Nucleus accumbens (tissue), 56 donors: ENCODE measurements at places on chromosomes 13 and 19.

GRCh38 chr19:17020823-17021222 lies 5.8 kb downstream of the CPAMD8 start:
- no peak for DNase-seq

DNA sequence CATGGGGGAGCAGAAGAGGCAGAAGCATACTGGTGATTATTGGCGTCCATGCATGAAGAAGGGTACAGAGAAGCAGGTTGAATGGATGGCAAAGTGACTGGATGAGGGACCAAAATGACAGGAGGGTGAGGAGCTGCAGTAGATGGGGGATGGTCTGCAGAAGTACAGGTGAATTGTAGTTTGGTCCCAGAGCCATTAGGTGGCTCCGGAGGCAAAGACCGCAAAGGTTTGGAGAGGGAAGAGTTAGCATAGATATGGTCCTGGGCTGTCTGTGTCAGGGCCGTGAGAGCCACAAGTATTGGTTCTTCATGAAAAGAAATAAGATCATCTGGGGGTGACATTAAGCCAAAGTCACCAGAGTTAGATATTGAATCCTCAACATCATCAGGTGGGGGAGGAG lies 59.0 kb upstream of the ZNF726 start:
- DNase-seq, result no peak

DNA sequence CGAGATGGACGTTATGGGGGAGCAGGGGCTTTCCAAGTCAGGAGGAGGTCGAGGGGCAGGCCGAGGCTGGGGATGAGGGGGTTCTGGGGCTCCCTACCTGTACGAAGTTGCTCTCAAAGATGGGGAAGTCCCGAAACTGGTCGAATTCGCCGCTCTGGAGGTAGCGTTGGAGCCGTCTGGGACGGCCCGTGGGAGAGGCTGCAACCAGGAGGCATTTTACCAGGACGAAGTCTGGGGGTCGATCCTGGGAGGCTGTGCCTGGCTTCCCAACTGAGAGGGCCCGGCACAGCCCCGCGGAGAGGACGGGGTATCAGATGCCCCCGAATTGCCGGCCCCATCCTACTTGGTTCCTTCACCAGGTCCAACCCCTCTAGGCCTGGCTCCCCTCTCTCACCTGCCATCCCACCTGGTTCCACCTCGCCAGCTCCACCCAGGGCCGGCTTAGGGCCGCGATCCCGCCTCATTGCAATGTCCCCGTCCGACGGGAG lies 527 bp upstream of the EMC10 start:
- DNase-seq, result no peak

DNA sequence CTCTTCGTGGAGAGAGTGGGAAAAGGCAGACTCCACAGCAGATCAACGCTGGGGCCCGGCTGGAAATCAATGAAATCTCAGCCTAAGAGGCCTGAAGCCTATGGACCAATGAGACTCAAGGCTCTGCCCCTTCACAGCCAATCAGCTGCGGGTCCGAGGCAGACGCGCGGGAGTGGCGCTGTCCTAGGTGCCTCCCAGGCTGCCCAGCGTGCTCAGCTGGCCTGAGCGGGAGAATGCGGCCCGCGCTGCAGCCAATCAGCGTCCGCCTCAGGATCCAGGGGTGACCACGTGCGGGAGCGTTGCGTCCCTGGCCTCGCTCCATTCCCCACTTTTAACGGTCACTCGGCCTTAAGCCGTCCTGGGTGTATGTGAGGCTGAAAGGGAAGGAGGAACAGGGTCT lies at the start of gene ZBTB32:
Gene ZBTB32 (plus strand): TSS at position 341 of the 400 bp plus-strand sequence. CDS start 10,069 bp downstream, outside the sequence.
- DNase-seq, result no peak

DNA sequence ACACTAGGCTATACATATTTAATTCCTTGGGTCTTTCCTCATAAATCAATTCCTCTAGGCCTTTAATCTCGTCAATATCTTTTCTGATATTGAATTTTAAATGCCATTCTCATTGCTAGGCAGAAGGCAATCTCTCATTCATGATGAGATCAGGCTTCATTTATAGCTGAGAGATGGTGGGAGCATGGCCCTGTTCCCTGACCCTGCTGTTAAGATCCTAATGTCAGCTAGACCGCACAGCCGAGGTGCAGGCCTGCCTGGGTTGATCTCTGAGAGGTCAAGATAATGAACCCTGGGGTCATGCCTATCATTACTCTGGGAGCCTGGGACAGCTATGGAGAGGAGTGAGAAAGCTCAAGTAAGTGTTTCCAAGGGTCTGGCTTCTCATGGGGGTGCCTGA lies 253.8 kb downstream of the DNAJC15 start:
- DNase-seq, result no peak
